ENCODE measurements at places on chromosomes 7 and 10. TPM values are rescaled to one million over a fixed set of nuclear protein-coding genes. Genes with fewer than 3 reads are reported as not detected.

SPDYE9 gene
- total RNA-seq = not detected

FAM25G gene
- 1.2 TPM for total RNA-seq

SPDYE2B gene
- not detected for total RNA-seq

CROT gene
- 6.8 TPM for total RNA-seq

WNT2 gene
- total RNA-seq = 0.24 TPM

PNLIPRP1 gene
- not detected for total RNA-seq

ICA1 gene
- total RNA-seq = 6.3 TPM

TES gene
- total RNA-seq = 64.2 TPM

C10orf105 gene
- 0.42 TPM for total RNA-seq

VKORC1L1 gene
- 6.0 TPM for total RNA-seq

IL6 gene
- total RNA-seq = 0.24 TPM

CHAT gene
- total RNA-seq = 0.09 TPM

ARF5 gene
- 133 TPM for total RNA-seq

RPEL1 gene
- total RNA-seq = 0.05 TPM

CDC14C gene
- total RNA-seq = not detected

ZP3 gene
- 1.6 TPM for total RNA-seq

PTEN gene
- total RNA-seq = 171 TPM

TSPAN15 gene
- total RNA-seq = 9.7 TPM

CLDN3 gene
- 6.0 TPM for total RNA-seq

FUOM gene
- total RNA-seq = 18.3 TPM

PNLIPRP2 gene
- not detected for total RNA-seq

PURB gene
- total RNA-seq = 8.0 TPM

GHRHR gene
- 0.42 TPM for total RNA-seq

NACAD gene
- 0.14 TPM for total RNA-seq

ARHGAP12 gene
- 20.7 TPM for total RNA-seq

CAV2 gene
- total RNA-seq = 6.0 TPM

SH3PXD2A gene
- 3.8 TPM for total RNA-seq

PDE6C gene
- not detected for total RNA-seq

C1QL3 gene
- total RNA-seq = not detected

ELMO1 gene
- total RNA-seq = 22.5 TPM
